ENCODE measurements at places on chromosomes 7 and 10.

DNA sequence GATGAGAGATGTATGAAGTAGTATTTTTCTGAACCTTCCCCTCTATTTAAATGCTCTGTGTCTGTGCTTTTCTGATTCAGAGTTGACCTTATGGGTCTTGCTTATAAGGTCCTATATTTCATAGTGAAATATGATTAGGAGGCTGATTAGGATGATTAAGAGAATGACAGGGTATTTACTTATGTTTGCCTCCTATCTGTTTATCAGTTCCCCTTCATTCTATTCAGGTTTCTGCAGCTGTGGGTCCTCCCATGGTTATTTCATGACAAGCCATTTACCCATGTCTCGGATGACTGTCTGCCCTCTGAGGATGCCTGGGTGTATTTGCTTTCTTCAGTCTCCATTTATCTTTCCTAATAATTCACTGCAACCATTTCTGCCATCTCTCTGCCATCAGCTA is 16.9 kb downstream of the RPA3 start:
- no peak for DNase-seq

GRCh38 chr7:5634107-5634950 is 147.1 kb downstream of the RNF216 start:
- DNase-seq = peak; percentile 77

- no peak for DNase-seq
Observed at GRCh38 chr7:138030679-138031351, 28.9 kb upstream of the CREB3L2 start.

- no peak for DNase-seq
Observed at GRCh38 chr10:114603948-114604347, 54.1 kb downstream of the ABLIM1 start.

DNA sequence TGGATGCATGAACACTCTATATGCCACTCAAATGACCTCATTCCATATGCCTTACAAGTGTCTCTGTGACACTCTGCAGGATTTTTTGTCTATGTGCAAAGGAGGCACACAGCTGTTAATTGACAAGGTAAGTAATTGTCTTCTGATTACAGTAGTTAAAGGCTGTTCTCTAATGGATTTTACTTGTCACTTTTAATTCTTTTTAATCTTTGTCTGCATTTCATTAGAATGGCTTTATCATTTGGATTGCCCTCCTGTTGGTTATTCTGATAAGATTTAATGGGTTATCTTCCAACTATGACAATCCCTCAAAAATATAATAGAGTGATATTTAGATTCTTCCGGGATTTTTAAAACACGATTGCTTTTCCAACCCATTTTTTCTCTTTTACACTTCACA is 290.0 kb upstream of the TEX47 start:
- no peak for DNase-seq

- DNase-seq = no peak
Observed at GRCh38 chr7:79332091-79332490, 121.4 kb downstream of the MAGI2 start.

- DNase-seq = no peak
Observed at GRCh38 chr7:77181015-77181595, 18.5 kb downstream of the FGL2 start.

- DNase-seq = no peak
Observed at GRCh38 chr7:151484971-151485707, 34.6 kb downstream of the RHEB start.

DNA sequence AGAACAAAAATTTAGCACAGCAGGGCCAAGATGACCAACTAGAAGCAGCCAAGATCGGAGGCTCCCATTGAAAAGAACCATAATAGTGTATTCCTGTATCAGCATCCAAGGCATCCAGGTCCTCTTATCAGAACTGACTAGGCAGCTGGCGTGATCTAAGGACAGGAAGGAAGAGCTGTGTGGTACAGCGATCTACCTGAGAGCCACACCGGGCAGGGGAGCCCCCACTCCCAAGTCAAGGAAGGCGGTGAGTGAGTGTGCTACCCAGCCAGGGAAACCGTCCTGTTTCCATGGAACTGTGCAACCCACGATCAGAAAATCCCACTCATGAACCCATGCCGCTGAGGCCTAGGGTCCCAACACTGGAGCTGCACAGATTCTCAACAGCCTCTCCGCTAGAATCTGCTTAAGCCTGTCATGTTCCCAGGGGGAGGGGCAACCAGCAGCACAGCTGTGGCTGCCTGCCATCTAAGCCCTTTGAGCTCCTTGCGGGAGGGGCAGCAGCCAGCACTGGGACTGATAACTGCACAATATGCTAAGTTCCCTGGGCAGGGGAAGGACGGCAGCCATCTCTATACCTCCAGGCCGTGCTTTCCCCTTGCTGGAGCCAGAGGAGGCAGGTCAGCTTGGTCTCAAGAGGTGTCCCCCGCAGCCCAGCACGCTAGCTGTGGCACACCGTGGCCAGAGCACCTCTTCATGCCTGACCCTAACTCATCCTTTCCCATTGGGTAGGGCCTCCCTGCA is 213.0 kb upstream of the SMIM30 start:
- no peak for DNase-seq

DNA sequence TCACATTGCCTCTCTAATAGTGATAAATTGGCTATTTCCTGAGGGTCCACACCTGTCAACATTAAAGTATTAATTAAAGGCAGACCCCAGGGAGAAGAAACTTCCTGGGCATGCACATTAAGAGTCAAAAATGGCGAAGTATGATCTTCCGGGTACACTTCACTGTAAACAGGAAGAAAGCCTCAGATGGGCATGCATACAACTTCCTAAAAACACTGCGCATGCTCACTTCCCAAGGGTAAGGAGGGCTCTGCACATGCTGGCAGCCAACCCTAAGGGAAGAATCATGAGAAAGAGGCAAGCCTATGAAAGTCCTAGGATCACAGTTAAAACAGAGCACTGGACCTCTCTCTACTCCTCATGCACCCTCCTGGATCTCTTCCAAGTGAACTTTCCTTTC is 80.1 kb upstream of the IMMP2L start:
- DNase-seq = no peak

DNA sequence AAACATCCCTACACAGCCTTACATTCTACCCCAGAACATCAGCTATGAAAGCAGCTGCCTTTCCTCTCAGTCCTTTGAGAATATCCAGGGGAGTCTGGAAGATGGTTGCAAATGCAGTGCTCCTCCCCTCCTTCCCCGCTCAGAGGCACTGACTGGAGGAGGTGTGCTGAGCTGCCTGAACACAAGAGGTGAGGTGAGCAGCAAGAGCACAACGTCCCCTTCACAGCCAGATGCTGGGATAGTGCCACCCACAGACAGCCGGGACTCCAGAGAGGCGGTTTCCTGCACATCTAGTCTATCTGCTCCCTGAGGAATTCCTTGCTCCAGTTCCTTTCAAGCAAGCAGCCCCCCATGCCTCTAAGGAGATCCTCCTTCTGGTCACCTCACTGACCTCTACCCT is 74.2 kb downstream of the EZH2 start:
- DNase-seq = no peak

GRCh38 chr10:116470071-116470470 is 42.4 kb downstream of the PNLIPRP3 start:
- no peak for DNase-seq

DNA sequence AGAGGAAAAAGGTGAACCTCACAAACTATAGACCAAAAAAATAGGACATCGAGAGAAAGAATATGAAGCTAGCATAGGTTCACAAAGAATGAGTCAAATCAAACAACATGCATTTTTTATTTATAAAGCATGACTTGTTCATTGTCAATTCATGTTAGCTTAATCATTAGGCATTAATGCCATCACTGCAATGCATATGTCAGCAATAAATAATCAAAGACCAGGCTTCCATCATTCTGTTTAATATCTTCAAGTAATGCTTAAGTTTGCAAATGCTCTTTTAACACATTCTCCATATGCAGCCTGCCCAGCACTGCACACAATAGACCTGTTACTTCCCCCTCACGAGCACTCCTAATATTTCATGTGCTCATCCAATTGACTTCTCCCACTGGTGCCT is 8.9 kb upstream of the MAGI2 start:
- DNase-seq = no peak

DNA sequence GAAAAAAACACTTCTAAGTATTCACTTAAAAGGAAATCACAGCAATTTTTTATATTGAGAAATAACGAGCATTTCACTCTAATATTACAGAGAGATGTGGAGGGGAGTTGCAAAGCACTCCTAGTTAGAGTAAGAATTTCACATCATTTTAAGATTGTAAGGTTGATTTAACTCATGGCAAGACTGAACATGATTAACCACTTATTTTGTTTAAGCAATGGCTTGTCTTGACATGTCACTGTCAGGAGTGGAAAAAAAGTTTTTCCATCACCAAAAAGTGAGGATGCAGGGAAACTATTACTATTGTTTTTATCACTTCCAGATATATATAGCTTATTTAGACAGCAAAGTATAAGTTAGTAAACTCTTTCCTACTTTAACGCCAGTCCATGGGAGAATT is 27.1 kb downstream of the CD36 start:
- DNase-seq = no peak

- no peak for DNase-seq
Observed at GRCh38 chr7:23337374-23337773, 38.2 kb downstream of the MALSU1 start.

GRCh38 chr10:73432646-73433537 is 469 bp downstream of the MSS51 start:
- no peak for DNase-seq

DNA sequence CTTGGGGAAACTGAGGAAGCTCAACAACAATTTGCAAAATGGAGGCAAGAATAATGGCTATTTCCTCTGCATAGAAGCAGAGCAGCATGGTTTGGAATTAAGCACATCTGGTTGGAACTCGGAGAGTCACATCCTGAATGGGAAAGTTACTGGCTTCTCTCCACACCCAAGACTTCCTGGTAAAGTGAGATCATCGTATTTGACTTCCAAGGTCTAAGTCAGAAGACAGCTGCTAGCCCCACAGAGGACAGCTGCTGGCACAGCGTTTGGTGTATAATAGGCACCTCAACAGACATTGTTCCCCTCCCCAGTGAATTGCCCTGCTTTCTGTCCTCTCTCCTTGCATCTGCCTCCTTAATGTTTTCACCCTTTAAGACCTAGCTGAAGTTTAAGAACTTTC is 37.0 kb upstream of the NRF1 start:
- DNase-seq = no peak

DNA sequence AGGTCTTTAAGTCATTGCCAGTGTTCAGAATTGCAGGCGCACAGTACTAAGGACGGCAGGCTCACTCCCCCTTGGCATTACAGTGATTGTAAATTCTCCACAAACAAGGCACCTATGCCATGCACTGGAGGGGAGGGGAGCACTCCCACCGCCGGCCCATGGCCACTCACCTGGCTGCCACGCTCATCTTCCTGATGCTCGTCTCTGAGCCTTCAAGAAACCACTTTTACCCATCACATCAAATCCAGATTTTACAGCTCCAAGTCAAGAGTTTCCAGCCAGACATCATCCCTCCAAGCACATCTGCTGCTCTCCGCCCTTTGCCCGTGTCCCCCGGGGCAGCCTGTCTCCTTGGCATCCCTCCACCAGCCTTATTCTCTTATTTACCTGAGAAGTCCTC is 350.2 kb upstream of the SHH start:
- no peak for DNase-seq

GRCh38 chr10:69119896-69120295 is 4.1 kb upstream of the VPS26A start:
- DNase-seq = no peak

DNA sequence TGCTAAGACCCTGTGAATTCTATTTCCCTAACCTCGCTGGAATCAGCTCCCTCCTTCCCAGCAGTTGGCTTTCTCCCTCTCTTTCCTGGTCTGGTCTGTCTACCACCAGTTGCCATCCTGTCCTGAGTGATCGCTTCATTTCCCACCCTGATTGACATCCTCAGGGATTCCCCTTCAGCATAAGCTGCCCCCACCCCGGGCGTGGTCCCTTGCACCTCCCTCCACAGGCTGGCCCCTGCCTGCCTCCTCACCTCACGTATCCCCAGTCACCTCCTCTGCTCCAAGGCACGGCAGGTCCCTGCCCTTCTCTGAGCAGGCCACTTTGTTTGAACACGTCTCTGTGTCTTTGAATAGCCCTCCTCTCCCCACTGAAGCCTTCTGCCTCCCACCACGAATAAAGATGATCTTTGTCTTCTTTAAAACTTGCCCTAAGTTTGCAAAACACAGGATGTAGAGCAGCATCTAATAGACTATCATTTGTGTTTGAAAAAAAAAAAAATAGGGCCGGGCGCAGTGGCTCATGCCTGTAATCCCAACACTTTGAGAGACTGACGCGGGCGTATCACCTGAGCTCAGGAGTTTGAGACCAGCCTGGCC is 233.5 kb downstream of the CUX1 start:
- DNase-seq = no peak

DNA sequence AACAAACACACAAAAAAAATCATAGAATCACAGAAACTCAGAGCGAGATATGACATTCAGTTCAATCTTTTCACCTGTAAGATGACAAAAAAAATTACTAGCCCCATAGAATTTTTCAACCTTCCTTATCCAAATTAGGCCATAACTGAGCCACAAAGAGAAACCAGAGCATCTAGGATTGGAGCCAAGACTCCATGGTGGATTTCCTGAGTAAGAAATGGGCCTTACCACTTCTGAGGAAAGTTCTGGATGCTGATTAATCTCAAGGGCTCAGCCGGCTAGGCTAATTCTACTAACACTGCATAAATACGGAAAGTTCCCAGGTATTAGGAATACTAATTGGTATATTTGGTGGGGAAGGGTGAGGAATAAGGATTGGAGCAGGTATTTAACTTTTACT is 16.8 kb downstream of the LIPM start:
- no peak for DNase-seq

GRCh38 chr10:91552274-91553095 is 80.4 kb downstream of the PPP1R3C start:
- DNase-seq = no peak

DNA sequence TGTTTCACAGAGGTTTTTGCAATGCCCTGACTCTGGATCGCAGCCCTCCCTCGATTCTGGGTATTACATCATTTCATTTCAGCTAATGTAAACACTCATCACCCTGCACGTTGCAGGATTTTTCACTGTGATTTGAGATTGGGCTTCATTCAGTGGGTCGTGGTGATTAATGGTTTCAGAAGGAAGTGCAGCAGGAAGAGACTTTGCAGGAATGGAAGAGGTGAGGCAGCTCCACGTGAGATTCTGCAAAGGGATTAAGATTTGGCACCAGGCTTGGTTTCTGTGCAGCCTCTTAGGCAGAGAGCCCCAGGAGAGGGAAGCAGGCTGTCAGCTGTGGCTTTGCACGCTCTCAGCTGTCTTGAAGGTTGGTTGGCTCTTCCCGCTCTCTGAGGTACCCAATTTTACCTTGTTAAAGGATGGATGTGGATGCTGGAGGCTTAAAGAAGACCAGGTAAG is 95.2 kb downstream of the PLCE1 start:
- DNase-seq = no peak

- DNase-seq = no peak
Observed at GRCh38 chr7:17038160-17038782, 156.5 kb upstream of the AGR3 start.

- no peak for DNase-seq
Observed at GRCh38 chr7:72101444-72101843, 310.7 kb downstream of the CALN1 start.
